ENCODE measurements at places on chromosomes 6 and 20.

- DNase-seq, result no peak
These were observed 330.8 kb downstream of the TAF4 start for GRCh38 chr20:61734733-61735502.

DNA sequence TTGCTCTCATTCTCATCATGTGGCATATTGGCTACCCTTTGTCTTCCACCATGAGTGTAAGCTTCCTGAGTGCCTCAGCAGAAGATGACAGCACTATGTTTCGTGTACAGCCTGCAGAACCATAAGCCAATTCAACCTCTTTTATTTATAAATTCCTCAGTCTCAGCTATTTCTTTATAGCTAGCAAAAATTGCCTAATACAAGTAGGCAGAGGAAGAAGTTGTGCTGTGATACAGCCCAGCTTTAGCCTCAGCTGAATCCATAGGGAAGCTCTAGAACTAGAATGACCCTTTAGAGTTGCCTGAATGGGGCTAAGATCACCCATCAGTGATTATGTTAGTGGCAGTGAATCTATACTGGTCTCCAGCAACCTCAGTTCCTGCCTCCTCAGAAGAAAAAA is 19.0 kb upstream of the SERINC1 start:
- DNase-seq, result no peak

DNA sequence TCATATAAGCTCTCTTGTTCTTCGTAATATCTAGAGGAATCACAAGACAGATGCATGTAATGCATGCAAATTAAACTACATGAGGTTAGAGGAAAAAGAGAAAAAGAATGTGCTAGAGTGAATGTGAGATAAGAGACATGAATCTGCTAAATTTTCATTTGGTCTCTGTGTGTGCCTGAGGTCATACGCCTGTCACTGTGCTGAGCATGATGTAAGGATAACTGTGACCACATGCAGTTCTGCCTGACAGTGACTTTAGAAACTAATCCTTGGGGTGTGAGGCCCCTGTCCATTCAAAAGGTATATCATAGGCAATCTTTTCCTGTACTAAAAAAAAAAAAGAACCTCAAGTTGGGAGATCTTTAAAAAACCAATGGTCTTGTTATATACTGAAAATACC is 70.6 kb downstream of the SHPRH start:
- DNase-seq, result no peak

DNA sequence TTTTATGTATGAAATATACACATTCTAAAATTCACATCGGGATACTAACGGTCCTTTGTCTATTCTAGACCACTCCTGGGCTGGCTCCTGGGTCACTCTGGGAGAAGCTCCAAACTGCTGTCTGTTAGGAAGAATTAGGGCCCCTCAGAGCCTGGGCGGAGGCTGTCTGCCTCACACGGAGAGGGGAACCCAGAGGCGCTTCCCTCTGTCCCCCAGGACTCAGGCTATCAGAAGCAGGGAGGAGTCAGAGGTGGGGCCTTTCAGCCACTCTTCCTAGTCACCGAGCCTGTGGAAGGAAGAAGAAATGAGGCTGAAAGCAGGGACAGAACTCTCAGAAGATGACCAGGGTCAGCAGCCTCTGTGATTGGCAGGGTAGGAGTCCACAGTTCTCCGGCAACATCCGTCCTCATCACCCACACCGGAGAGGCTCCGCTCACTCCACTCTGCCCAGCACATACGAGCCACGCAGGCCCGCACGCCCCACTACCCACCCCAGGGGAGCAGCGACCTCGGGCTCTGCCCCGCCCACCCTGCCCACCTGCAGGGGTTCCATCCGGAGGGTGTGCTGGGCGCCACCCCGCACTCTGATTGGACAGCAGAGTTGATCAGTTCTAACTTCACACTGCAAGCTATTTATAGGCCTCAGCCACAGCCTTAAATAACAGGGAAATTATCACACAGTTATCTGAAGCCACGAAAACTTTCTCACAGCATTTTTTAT is 182.1 kb upstream of the AFDN start:
- no peak for DNase-seq

GRCh38 chr6:159033160-159034049 is 11.4 kb downstream of the TAGAP start:
- no peak for DNase-seq

DNA sequence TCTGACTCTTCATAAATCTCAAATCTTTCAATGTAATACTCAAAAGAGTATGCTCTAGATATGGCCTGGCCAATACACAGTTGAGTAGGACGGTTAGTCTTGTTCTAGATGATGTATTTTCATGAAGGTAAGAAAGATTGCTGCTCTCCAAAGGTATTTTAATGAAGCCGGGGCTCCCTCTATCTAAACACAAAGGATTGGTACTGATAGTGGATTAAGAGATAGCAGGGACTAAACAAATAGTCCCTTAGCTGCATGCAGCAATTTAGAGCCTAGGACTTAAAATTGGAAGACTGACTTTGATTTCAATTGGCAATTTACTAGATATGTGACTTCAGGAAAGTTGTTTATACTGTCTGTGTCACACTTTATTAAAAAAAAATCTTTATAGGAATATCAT is 31.4 kb upstream of the TENT5A start:
- no peak for DNase-seq

- no peak for DNase-seq
These were observed 133.5 kb upstream of the TMEM170B start for GRCh38 chr6:11404081-11404480.

DNA sequence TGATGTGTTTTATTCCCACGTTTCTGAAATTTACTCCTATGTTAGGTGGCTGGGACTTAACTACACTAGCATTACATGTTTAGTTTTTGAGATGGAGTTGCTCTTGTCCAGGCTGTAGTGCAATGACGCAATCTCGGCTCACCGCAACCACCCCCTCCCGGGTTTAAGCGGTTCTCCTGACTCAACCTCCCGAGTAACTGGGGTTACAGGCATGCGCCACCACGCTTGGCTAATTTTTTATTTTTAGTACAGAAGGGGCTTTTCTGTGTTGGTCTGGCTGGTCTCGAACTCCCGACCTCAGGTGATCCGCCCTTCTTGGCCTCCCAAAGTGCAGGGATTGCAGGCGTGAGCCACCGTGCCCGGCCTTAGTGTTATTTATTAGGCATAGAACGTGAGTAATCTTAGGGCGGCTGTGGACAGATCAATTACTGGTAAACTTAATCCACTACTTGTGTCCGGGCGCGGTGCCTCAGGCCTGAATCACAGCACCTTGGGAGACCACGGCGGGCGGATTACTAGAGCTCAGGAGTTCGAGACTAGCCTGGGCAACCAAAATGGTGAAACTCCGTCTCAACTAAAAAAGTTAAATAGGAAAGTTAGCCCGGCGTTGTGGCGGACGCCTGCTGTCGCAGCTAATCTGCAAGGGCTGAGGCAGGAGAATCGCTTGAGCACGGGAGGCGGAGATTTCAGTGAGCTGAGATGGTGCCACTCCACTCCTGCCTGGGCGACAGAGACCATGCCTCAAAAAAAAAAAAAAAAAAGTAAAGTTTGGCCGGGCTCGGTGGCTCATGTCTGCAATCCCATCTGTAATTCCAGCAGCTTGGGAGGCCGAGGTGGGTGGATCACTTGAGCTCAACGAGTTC is 123.7 kb upstream of the BTN3A2 start:
- peak; percentile 69 for DNase-seq

GRCh38 chr20:7383216-7383615 is 557.0 kb downstream of the HAO1 start:
- DNase-seq, result no peak

- no peak for DNase-seq
These were observed 4.0 kb downstream of the TNFRSF6B start for GRCh38 chr20:63700199-63701050.

GRCh38 chr6:168101590-168102314 is 22.7 kb upstream of the FRMD1 start:
- no peak for DNase-seq

- DNase-seq, result no peak
These were observed 1.1 kb upstream of the TRAM2 start for GRCh38 chr6:52577778-52578463.

- no peak for DNase-seq
These were observed 35.6 kb upstream of the FAM210B start for GRCh38 chr20:56323206-56323605.

GRCh38 chr6:81105998-81106397 is 646.5 kb downstream of the TENT5A start:
- DNase-seq, result no peak

GRCh38 chr20:50001784-50002311 is 19.1 kb downstream of the SNAI1 start:
- DNase-seq, result no peak

DNA sequence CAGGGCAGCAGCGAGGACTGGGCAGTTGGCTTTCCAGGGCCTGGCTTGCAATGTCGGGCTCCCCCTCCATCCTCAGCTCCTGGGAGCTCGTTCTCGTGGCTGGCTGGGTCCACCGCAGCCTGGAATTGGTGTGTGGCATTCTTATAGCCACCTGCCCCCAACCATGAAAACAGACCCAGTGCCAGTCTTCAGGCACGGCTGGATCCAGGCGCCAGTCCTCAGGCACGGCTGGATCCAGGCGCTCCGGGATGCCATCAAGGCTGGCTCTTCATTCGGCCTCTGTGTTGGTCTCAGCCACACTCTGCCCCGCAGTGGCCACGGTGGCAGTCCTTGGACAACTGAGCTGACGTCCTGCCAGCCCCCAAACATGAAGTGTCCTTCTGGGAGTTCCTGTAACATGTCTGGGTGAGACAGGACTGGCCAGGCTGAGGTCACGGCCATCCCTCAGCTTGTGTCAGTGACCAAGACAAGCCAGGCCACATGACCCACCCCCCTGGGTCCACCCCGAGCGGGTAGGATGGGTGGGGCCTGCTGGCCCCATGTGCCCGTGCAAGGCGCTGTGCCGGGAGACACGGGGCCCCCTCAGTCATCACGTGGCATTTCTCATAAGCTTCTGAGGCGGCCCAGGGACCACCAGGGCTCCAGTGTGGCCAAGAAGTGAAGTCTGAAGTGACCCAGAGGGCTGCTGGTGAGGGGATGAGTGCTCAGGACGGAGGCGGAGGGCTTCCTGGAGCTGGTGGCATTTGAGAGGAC is 99.0 kb downstream of the TAF4 start:
- peak; percentile 14 for DNase-seq

GRCh38 chr6:9540534-9541126 is 874.2 kb downstream of the TFAP2A start:
- DNase-seq, result no peak

DNA sequence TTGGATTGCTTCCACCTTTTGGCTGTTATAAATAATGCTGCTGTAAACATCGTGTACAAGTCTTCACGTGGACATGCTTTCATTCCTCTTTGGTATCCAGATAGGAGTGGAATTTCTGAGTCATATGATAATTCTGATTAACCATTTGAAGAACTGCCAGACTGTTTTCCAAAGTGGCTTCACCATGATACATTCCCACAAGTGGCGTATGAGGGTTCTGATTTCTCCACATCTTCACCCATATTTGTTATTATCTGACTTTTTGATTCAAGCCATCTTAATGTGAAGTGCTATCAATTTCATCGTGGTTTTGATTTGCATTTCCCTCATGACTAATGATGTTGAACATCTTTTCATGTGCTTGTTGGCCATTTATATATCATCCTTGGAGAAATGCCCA is 2.9 kb upstream of the SNRPB start:
- DNase-seq, result no peak

GRCh38 chr6:97939440-97940168 is 656.6 kb upstream of the MMS22L start:
- DNase-seq, result no peak

GRCh38 chr20:44866703-44867335 is 18.7 kb upstream of the YWHAB start:
- DNase-seq, result no peak

DNA sequence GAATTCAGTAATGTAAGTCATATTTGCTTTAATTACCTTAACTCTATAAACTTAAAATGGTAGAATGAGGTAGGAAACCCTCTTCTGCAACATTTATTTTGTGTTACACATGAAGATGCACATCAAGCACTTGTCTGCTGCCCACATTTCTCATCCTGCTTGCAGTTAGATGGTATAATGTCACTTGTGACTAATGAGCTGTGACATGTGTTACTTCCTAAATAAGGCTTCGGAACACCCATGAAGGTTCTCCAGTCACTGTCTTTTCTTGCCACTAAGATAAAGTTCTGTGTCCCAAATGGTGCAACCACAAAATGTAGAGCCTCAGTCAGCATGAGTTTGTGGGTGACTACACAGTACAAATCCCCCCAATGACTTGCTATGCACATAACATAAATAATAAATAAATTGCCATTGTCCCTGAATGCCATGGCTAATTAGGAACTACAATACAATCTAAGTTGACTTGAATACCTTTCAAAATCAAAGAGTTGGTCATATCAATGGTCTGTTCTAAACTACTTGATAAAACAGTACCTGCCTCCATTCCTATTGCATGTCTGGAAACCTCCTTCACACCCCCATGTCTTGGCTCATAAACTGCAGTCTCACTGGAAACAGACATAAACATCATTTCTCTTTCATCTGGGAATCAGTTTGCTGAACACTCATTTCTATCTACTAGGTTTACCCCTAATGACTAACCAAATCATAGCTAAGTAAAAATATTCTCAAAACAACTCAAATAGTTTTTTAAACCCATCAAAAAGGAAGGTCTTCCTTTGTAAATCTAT is 157.2 kb downstream of the PTPRK start:
- DNase-seq, result no peak

Measured in activated T-cell treated with anti-CD3 and anti-CD28 coated beads, Interleukin-2, amount 50 U/mL, for 24 hours (primary cell).